Stimulated activated CD4-positive, alpha-beta T cell treated with anti-CD3 and anti-CD28 coated beads, Interleukin-1b, Interleukin-23, amount 100 ng/mL, for 24 hours (primary cell): ENCODE measurements at places on chromosomes 12 and 14.

DNA sequence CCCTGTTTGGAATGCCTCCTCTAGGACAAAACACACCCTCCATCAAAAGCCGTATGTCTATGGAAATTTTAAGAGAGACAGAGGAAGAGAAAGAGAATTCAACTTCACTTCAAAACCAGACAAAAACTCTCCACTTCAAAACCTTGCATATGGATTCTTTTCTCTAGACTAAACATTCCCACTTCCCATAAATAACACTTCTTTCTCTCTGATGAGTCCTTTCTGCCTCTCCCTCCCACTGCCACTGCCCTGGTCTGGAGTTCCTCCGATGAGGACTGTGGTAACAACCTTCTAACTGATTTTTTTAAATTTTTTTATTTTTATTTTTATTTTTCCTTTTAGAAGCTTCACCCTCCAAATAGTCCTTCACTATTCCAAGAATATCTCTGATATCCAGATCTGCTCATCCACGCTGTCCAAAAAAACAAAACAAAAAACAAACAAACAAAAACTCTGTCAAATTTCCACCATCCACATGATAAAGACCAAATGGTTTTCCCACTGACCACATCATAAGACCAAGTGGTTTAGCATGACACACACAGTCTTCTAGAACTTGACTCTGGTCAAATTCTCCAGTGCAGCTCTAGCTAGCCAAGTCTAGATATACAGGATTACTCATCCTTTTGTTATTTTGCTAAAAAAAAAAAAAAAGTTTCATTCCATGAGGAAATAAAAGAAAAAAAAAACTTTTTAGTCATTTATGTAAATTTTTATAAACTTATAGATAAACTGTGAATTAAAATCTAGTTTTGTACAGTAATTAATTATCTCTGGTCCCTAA lies 256.0 kb downstream of the PPFIA2 start:
- no peak for DNase-seq

- no peak for DNase-seq
Measured at GRCh38 chr12:110775997-110776396, 33.3 kb upstream of the PPP1CC start.

- no peak for DNase-seq
Measured at GRCh38 chr14:73227812-73228781, 9.2 kb upstream of the PAPLN start.

DNA sequence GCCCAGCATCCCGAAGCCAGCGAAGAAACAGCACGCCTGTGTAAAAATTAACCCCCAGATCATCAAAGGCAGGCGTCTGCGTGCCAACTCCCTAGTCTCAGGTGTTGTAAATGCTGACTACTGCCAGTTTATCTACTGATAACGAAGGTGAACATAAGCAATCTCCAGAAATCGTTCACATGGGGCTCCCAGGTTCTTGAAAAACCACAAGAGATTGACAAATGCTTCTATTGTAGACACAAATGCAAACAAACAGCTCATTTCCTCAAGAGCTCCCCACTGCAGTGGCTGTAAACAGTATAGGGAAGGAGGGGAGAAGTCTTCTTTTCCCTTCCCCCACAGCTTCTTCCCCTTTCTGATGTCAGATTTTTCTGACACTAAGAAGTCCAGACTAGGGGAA lies 5.3 kb upstream of the PLEKHG3 start:
- no peak for DNase-seq

GRCh38 chr14:64998455-64998931 lies 11.8 kb downstream of the FNTB start:
- no peak for DNase-seq

- no peak for DNase-seq
Measured at GRCh38 chr12:110122929-110123328, 1.2 kb upstream of the IFT81 start.

- DNase-seq, result no peak
Measured at GRCh38 chr14:51554339-51554920, 97.3 kb upstream of the FRMD6 start.

GRCh38 chr14:78245238-78245637 lies 75.1 kb downstream of the NRXN3 start:
- DNase-seq, result no peak

GRCh38 chr12:114041136-114041535 lies 75.0 kb upstream of the RBM19 start:
- no peak for DNase-seq

DNA sequence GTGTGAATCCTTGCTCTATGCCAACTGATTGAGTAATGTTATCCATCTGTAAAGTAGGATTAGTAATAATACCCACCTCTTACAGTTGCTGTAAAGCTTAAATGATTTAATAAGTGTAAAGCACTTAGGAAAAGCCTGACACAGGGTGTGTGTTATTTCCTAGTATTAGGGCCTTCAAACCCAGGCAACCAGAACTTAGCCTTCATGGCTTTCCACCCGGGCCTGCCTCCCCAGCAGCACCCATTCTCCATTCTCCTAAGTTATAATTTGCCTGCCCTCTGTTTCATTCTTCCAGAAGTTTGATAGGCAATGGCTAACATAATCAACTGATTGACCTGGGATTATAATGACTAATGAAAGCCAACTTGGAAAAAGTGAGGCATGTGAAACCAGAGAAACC lies 20.4 kb upstream of the PDZRN4 start:
- no peak for DNase-seq

DNA sequence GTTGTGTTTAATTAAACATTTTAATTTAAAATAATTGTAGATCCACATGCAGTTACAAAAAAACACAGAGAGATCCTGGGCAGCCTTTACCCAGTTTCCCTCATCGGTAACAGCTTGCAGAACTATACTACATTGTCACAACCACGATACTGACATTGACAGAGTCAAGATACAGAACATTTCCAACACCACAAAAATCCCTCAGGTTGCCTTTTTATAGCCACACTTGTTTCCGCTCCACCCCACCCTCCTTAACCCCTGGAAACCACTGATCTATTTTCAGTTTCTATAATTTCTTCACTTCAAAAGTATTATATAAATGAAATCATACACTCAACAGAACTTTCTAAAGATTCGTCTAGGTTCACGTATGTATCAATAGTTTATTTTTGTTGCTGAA lies 458.8 kb upstream of the SOX5 start:
- DNase-seq, result no peak

DNA sequence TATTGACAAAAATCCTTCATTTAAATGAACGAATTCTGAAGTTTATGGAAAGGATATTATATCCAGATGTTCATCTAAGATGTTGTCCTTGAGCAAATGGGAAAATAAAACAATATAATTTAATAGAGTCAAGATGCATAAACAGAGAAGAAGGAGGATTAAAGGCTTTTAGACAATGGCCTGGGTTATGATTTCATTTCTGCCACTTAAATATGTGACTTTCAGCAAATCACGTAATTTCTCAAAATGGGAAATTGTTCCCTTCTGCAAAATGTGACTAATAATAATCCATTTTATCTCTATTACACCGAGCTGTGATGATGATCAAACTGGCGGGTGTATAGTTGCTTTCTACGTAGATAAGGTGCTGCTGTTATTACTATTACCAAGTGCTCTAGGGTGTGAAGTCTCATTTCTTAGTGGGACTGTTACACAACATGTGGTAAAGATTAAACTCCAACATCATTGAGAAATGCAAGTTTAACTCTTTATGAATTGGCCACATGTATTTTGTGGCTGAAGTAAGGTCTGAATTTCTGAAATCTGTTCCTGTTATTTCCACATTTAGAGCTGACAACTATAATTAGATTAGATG lies 157.0 kb downstream of the MYRFL start:
- no peak for DNase-seq

GRCh38 chr14:96055065-96055752 lies 16.0 kb downstream of the C14orf132 start:
- no peak for DNase-seq

GRCh38 chr14:21093769-21094681 lies 4.4 kb downstream of the ZNF219 start:
- DNase-seq, result no peak

DNA sequence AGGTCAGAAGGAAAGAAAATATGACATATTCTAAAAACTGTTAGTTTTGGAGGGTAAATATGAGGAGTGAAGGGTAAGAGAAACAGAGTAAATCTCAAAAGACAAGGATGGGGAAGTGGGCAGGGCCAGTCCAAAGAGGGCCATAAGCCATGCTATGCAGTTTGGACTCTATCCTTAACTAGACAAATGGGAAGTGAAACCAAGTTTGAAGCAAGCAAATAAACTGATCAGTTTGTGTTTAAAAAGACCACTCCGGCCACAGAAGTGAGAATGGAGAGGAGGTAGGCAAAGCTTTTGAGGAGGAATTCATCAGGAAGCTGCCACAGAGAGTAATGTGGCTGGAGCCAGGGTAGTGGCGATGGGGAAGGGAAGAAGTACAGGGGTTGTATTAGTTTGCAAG lies 37.5 kb upstream of the DAAM1 start:
- no peak for DNase-seq

GRCh38 chr14:97380539-97380941 lies 583.4 kb downstream of the VRK1 start:
- peak; percentile 26 for DNase-seq

- DNase-seq, result no peak
Measured at GRCh38 chr14:69712599-69713088, 54.3 kb upstream of the SRSF5 start.
